ENCODE measurements at places on chromosomes 2 and 18.

DNA sequence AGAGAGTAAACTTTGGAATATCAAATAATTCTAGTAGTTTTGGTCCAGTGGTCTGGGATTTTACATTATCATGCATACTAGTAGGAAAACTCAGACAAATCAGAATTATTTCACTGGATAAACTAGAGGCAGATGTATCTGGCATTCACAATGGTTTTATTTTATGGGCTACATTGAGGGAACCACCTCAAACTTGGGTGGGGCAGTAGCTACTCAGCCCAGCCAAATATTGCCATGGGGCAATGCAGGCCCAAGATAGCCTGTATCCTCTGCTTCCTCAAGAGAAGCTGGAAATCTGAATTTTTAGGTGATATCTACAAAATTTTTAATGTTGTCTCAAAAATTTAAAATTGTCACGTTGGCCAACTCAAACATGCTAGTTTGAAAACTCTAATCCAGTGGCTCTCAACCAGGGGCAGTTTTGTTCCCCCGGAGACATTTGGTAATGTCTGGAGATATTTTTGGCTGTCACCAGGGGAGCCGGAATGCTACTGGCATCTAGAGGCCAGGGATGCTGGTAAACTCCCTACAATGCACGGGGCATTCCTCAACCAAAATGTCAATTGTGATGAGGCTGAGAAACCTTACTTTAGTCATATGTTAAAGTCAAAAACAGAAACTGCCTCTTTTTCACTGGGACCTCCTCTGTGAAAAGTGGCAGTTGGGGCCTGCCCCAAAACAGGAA, 172.8 kb upstream of the SPRED2 start:
- DNase-seq, result no peak

- no peak for DNase-seq
These were observed 28.2 kb upstream of the PRLH start for GRCh38 chr2:237538001-237538720.

GRCh38 chr2:28347193-28347592, 45.5 kb upstream of the FOSL2 start:
- no peak for DNase-seq

DNA sequence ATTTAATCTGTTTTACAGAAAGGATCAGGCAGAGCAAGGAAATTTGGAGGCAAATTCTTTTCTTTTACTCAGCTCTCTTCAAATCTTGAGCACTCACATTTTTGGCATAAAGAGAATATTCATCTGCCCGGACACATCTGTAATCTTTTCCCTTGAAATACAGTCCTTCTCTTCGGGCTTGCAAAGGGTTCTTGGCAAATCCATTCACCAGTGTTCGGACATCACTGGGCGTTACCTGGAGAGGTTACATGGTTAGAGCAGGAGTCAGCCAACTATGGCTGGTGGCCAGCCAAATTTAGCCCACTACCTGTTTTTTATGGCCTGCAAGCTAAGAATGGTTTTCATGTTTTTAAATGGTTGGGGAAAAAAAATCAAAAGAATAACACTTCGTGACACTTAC, 2.1 kb downstream of the PFN4 start:
- no peak for DNase-seq

- no peak for DNase-seq
These were observed 847 bp downstream of the SERPINE2 start for GRCh38 chr2:224038049-224038829.

- peak; percentile 73 for DNase-seq
These were observed 309.0 kb upstream of the GULP1 start for GRCh38 chr2:187982668-187983067.

DNA sequence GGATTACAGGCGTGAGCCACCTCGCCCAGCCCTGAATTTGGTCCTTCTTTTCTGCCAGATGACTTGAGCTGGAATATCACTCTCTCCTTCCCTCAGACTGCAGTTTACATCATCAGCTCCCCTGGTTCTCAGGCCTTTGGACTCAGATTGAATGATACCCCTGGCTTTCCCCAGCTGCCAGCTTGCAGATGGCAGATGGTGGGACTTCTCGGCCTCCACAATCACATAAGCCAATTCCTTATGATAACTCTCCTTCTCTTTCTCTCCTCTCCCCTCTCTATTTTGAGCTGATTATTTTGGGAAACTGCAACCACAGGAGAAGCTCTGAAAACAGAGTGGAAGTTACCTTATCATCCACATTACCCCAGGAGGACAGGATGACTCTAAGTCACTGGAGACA, 33.4 kb upstream of the ATP8B1 start:
- DNase-seq, result no peak

DNA sequence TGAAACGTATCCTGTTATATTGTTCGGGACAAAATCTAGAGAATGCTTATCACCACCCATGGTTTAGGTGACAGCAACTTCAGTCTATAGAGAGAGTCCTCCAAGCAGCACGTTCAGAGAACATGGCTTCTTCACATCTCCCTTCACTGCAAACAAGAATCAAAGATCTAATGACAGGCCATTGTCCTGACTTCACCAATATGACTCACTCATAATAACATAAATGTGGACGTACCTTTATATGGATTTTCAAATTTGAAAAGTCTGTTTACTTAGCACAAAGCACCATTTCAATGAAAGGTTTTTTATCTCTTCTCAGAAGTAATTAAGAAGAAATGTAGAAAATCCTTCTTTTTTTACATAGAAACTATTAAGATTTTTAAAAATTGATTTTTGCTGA, 46.7 kb downstream of the KLF7 start:
- no peak for DNase-seq

GRCh38 chr2:181517685-181518301, 60.6 kb downstream of the ITGA4 start:
- DNase-seq, result no peak

- DNase-seq, result no peak
These were observed 1.1 kb upstream of the CFLAR start for GRCh38 chr2:201114846-201115245.

DNA sequence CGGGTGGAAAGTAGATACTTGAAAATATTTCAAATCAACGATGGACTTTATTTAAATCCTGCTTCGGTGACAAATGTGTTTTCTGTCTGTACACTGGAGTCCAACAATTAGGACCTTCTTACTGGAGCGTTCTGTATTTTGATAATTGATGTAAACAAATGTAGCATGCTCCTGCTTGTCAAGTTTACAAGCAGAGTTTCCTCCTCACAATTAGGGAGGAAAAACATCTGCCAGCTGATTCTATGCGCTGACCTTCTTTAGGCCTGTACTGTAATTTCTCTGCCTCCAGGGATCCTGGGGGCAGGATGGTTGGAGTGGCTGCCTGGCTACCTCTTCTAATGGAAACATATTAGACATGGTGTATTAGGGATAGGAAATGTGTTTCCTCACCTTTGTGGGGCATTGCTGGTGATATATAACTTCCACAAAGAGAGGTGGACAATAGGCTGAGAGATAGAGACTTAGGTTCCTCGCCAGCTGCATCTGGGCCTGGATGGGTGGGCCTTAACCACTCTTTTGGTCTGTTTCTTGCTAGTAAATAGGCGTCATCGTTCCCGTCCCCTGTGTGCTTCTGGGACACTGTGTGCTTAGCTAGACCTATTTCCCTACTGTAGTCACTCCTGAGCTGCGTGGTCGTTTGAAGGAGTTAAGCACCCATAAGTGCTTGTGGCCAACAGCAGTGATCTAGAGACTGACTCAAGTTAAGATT, 19.3 kb downstream of the GATA6 start:
- DNase-seq, result no peak

DNA sequence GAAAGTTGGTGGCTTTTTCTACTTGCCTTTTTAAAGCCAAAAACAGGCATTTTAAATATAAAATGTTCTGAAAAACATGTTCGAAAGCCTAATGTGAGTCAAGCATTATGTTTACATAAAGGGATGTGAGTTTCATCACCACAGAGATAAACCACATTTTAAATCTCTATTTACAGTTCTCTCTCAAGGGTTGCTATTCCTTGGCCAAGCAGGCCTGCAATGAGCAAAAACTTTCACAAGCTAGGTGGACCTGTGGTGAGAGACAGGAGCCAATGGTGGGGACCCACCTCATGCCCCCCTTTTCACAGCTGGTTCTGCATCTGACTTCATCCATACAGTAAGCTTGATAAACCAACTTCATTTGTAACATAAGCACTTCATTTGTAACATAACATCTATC, 65.1 kb downstream of the CUL3 start:
- peak; percentile 80 for DNase-seq
